Cerebellum (tissue), 4 donors: ENCODE measurements at places on chromosomes 12 and 14. TPM values are rescaled to one million over a fixed set of nuclear protein-coding genes. Genes with fewer than 3 reads are reported as not detected.

- DNase-seq, result no peak
These were observed 51.1 kb downstream of the MIS18BP1 start for GRCh38 chr14:45201905-45202304.

Gene MYO1A
- 0.36 TPM for total RNA-seq

- DNase-seq, result no peak
These were observed 377 bp downstream of the CCNT1 start for GRCh38 chr12:48716168-48716492.

- DNase-seq, result no peak
These were observed 40.9 kb downstream of the PTGER2 start for GRCh38 chr14:52355016-52355431.

DNA sequence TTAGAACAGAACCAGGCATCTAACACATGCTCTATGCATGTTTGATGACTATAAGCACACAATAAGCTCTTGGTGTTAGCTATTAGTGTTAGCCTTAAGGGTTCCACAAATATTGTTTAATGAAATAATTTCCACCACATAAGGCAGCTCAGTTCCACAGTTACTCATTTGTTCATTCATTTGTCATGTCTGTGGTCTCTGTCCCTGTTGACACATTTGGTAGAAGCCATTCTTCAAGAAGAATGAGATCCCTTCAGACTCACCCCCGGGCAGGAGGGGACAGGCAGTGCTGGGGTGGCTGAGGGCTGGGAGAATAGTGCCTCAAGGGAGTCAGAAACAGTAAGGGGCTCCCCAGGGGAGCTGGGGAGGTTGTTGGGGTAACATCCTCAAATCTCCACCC is 3.7 kb upstream of the FAIM2 start:
- DNase-seq, result no peak

GRCh38 chr14:105309371-105309770 is 5.2 kb upstream of the PACS2 start:
- DNase-seq, result no peak
